ENCODE measurements at places on chromosomes 7 and 10. TPM values are rescaled to one million over a fixed set of nuclear protein-coding genes. Genes with fewer than 3 reads are reported as not detected.

The ASB10 gene
- total RNA-seq: not detected

The RAMP3 gene
- total RNA-seq: 9.0 TPM

The AQP1 gene
- total RNA-seq: 89.6 TPM

The FOXI2 gene
- not detected for total RNA-seq

The SFXN3 gene
- total RNA-seq: 8.7 TPM

DNA sequence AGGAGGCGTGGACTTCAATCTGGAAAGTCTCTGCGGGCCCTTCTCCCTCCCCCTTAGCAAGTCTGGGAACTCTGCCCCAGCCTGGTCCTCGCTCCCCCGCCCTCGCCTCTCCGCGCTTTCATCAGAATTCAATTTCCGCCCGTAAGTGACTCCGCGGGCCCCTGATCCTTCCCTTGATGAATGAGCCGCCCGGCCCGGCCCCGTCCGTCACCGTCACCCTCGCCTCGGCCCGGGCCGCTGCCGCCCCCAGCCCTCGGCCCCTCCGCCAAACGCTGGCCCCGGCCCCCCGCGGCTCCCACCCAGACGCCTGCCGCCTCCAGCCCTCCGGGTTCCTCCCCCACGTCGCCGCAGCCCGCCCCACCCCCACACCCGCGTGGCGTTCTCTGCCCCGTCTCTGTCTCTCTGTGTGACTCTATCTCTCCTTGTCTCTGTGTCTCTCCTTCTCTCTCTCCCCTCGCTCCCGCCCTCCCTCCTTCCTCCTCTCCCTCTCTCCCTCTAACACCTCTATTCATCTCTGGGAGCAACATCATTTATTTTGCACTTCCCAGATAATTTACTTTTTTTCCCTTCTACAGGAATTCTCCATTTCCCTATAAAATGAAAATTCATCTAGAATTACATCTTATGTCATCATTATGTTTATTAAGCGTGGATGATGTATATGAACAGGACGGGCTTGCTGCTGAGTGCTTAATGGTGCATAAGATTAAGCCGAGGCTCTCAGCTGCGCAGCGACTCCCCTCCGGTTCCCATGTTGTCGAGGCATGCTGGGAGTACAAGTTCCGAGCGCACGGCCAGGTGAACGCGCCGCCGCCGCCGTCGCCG lies 91.2 kb upstream of the PAX2 start:
- no peak for DNase-seq

- no peak for DNase-seq
Observed at GRCh38 chr7:113394856-113395255, 276.5 kb upstream of the SMIM30 start.

DNA sequence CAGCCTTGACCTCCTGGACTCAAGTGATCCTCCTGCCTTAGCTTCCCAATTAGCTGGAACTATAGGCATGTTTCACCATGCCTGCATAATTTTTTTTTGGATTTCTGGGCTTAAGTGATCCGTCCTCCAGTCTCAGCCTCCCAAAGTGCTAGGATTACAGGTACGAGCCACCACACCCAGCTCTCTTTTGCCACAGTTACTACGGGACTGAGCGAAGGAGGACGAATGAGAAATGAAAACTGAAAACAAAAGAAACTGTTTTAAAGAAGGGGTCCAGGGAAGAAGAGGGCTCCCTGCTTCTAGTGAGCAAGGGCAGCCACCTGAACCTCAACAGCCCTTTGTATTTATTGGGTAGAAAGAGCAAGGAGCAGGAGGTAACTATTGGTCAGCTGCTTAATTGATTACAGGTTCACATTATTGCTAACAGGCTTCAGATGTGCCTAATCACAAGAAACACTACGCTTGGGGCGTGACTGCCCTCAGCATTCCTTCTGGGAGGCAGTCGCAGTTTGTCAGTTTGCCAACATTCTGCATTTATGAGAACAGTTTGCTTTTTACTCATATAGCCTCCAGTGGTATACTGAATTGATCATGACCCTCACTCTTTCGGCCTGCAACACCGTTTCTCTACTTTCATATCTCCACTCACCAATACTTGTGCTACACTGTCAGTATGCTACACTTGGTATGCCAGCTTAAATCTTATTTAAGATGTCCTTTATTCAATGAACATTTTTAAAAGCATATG lies 676.8 kb downstream of the DNAJB9 start:
- DNase-seq: no peak

GRCh38 chr7:55065079-55065478 lies 46.3 kb downstream of the EGFR start:
- no peak for DNase-seq

GRCh38 chr10:13247784-13248183 lies 13.6 kb upstream of the UCMA start:
- DNase-seq: no peak

GRCh38 chr10:77380191-77380590 lies 257.4 kb downstream of the KCNMA1 start:
- DNase-seq: no peak

- DNase-seq: no peak
Observed at GRCh38 chr10:104033966-104034365, 51.7 kb downstream of the COL17A1 start.

GRCh38 chr7:523347-524336 lies 4.0 kb upstream of the PDGFA start:
- no peak for DNase-seq

- no peak for DNase-seq
Observed at GRCh38 chr7:23333671-23334246, 34.6 kb downstream of the MALSU1 start.

- no peak for DNase-seq
Observed at GRCh38 chr7:15236952-15237351, 324.9 kb downstream of the AGMO start.

All from mucosa of descending colon (tissue), 3 donors.